Activated gamma-delta T cell (primary cell): ENCODE measurements at places on chromosomes 12 and 14.

DNA sequence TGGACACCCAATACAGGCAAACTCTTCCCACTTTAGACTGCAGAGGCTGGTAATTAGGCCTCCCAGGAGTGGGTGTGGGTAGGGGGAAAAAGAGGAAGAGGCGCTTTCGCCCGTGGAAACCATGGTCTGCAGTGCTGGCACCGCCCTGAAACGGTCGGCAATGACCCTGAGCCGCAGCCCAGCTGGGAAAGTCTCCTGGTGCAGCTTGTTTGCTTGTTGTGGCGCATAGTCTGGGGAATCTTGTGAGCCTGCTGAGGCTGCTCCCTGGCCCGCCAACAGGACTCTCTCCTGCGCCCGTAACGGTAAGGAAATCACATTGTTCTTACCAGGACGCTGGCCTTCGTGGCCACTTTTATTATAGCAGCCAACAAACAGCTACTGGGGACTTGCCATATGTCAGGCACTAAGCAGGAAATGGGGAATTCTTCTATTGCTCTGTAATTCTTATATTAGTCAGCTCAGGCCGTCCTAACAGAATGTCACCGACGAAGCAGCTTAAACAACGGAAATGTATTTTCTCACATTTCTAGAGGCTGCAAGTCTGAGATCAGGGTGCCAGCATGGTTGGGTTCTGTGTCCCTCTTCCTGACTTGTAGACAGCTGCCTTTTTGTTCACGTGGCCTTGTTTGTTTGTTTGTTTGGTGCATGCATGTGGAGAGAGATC is 52.5 kb upstream of the RIN3 start:
- no peak for DNase-seq

- DNase-seq, result no peak
These were observed 2.6 kb downstream of the SOAT2 start for GRCh38 chr12:53105712-53106439.

DNA sequence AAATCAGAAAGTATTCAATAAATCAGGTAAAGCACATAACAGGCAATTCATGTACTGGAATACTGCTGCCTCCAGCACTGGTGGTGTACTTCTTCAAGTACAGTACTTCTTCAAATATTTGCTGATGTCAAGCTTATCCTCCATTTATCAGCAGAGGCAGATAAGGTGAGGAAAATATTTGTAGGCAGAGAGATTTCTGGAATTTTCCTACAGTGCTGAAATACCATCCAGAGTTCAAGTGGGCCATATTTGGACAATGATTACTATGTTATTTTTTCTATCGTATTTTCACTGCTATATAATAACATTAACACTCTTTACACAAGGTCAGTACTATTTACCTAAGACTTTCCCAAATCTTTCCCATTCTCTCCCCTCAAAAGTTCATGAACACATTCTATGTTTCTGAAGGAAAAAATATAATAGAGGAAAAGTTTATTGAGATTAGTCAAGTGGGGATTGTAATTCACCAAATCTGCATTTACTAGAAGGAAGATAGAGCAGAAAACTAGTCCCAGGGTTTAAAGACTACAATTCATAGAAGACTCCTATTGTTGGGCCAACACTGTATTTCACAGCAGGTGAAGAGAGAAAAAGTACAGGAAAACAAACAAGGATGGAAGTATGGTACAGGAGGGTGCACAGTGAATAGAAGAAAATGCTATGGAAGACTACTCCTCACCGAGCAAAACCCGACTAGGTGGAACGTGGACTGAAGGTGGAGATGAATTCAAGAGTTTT is 141.1 kb downstream of the PAWR start:
- DNase-seq, result no peak

- no peak for DNase-seq
These were observed 87.5 kb upstream of the MON2 start for GRCh38 chr12:62379026-62379722.

DNA sequence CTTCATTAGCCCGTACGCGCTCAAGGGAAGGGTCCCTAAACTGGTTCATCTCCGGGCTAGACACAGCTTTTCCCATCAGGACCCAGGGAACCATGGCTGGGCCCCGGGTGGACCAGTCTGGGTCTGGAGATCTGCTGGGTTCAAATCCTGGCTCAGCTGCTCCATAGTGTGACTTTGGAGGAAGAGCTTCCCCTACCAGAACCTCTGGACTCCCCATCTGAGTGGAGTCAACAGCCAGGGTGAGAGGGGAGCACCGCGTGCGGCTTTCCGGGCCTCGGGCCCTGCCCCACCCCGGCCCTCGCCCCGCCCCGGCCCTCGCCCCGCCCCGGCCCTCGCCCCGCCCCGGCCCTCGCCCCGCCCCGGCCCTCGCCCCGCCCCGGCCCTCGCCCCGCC is 41.2 kb downstream of the BEGAIN start:
- DNase-seq, result no peak

DNA sequence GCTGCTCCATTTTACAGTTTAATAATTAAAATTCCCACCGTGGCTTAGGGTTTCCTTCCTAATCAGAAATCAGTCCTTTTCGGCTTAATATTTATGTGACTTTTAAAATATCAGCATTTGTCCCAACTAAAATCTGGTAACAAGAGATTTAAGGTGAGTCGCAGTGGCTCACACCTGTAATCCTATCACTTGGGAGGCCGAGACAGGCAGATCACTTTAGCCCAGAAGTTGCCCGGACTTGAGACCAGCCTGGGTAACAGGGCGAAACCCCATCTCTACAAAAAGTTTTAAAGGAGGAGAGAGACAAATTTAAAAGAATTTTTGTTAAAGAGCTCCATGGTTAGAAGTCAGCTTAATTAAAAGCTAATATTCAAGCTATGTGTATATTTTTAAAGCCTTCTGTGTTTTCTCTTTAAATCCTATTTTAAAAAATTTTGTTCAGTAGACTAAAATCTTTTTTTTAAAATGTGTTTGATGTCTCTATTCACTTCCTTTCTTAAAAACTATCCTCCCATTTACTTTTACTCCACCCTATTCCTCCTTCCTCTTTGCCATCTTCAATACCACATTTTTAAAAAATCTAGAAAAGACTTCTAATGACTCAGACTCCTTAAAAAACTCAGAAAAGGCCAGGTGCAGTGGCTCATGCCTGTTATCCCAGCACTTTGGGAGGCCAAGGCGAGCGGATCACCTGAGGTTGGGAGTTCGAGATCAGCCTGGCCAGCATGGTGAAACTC is 3.8 kb upstream of the TAC3 start:
- no peak for DNase-seq

DNA sequence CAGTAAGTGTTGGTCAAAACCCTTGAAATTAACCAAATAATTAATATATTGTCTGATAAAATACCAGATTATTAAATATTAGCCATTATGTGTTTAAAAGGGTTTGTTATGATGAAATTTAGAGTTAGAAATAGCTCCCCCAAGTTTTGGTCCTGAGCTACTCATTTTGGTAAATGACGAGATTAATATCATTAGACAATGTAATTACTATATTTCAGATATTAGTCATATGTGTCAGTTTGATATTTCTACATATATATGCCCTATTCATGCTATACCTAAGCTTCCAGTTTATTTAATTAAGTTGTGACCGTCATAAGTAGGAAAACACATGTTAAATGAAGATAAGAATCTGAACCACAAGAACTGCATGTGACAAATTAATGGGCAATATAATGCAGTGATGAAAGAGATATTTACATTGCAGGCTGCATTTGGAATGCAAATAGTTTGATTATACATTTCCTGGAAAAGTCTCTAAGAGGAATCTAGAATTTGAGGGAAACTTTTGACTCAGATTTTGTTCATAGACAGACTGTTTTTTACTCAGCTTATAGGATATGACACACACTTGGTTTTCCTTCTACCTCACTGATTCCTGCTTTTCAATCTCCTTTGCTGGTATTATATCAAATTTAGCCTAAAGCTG is 70.5 kb downstream of the TBC1D30 start:
- no peak for DNase-seq

- DNase-seq, result peak; percentile 61
These were observed 4.7 kb upstream of the TTC7B start for GRCh38 chr14:90820958-90821357.

- DNase-seq, result no peak
These were observed 16.0 kb downstream of the FIGNL2 start for GRCh38 chr12:51832354-51833107.

- DNase-seq, result no peak
These were observed 35.7 kb upstream of the EML1 start for GRCh38 chr14:99757331-99758070.

DNA sequence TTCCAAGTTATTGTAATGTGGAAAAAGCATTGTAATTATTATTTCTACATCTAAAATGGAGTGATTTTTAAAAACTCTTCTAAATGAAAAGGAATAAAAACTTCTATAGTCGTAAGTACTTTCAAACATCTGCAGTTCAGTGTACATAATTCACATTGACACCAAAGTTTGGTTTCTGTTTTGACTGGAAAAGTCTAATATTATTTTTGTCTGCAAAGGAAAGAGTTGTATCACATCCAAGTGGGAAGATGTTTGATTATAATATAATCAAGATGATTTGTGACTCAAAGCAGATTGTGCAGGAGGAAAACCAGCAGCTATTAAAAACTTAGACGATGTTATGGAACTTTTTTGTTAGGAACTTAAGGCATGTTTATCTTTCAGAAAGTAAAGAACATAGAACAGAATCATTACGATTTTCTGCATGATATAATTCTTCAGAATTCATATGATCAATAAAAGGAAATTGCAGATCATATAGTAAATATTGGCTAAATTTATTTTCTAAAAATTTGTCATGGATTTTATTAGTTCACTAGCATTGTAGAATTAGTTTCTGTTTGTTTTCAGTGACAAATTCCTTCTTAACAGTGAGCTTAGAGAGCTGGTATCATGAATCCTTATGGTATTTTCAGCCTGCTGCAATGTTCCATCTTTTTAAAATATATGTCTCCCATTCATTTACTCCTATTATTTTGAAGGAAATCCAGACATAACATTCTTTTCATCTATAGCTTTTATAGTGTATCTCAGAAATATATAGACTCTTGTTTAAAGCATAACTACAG is 145.8 kb downstream of the MIPOL1 start:
- DNase-seq, result no peak

GRCh38 chr14:51576117-51576430 is 75.6 kb upstream of the FRMD6 start:
- DNase-seq, result no peak

DNA sequence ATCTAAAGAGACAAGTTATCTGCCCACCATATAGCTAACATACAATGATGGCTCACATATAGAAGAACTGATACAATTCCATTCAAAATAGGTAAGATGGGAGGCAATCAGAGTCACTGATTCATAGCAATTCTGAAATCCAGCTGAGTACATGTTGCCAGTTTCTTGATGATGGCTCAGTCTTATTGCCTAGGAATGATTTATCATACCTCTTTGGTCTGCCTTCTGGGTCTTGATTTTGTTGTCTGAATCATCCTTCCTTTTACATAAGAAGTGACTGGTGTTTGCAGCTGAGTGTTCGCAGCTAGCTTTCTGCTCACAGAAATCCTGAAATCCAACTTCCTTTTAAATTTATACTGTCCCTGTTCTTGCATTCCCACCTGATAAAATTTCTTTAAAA is 463.2 kb upstream of the MGAT4C start:
- DNase-seq, result no peak

- DNase-seq, result no peak
These were observed 136.8 kb downstream of the IGF1 start for GRCh38 chr12:102343361-102344121.

DNA sequence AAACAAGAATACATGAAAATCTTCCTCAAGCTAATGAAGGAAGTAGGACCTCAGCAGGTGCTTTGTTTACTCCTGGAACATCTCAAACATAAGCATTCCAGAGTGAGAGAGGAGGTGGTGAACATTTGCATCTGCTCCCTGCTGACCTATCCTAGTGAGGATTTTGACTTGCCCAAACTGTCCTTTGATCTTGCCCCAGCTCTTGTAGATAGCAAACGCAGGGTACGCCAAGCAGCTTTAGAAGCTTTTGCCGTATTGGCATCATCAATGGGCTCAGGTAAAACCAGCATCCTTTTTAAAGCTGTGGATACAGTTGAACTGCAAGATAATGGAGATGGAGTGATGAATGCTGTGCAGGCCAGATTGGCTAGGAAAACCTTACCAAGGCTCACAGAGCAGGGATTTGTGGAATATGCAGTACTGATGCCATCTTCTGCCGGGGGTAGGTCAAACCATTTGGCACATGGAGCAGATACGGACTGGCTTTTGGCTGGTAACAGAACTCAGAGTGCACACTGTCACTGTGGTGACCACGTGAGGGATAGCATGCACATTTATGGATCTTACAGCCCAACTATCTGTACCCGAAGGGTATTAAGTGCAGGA is 1.9 kb downstream of the TOGARAM1 start:
- no peak for DNase-seq

DNA sequence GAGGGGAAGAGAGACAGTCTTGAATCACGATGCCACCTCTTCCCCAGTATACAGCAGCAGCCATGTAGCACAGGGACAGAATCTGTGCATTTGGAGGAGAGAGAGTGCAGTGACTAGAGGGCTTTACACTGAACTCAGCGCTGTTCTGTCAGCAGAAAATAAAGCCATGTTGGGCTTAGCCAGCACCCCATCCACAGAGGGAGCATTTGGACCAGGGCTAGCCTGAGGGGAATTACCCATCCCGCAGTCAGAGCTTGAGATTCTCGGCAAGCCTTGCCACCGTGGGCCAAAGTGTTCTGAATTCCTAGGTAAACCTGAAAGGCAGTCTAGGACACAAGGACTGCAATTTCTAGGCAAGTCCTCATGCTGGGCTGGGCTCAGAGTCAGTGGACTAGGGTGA is 120.4 kb upstream of the CNOT2 start:
- no peak for DNase-seq

- DNase-seq, result no peak
These were observed 155.5 kb upstream of the CCND2 start for GRCh38 chr12:4118017-4118510.

DNA sequence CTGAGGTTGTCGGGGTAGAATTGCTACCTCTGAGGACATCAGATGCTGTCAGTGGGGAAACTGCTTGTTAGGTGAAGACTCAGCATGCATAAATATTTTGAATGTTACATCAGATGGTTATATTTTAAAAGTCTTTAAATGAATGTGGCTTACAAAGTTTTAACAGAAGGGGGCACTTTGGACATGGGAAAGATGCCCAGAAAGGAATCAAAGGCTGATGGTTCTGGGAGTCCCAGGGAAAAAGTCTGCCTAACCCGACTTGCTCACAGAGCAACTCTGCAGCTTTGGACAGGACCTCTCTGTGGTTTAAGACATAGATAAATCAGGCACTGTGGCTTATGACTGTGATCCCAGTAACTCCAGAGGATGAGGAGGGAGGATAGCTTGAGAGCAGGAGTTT is 474.9 kb downstream of the ATP23 start:
- no peak for DNase-seq

GRCh38 chr14:56944397-56944796 is 134.1 kb upstream of the OTX2 start:
- DNase-seq, result no peak

DNA sequence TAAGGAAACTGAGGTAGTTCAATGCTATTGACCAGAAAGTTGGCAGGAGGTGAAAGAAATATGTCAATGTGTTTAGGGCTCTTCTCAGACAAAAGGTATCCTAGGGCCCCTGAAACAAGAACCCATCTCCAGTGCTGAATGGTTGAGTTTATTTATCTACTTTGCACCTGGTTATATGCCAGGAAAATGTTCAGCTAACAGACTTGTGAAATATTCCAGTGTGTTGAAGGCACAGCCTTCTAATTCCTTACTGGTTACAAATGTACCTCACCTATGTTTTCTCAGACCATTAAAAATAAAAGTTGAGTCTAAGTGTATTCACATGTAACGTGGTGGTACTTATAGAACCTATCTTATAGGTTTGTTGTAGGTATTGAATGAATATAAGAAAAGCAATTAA is 511.7 kb upstream of the SEL1L start:
- no peak for DNase-seq
